Neural crest cell (in vitro differentiated cells): ENCODE measurements at places on chromosomes 6 and 20.

GRCh38 chr6:67558985-67559384 lies 1076.1 kb upstream of the ADGRB3 start:
- no peak for DNase-seq

- no peak for DNase-seq
These were observed 389.9 kb downstream of the HTR1B start for GRCh38 chr6:77073410-77073760.

DNA sequence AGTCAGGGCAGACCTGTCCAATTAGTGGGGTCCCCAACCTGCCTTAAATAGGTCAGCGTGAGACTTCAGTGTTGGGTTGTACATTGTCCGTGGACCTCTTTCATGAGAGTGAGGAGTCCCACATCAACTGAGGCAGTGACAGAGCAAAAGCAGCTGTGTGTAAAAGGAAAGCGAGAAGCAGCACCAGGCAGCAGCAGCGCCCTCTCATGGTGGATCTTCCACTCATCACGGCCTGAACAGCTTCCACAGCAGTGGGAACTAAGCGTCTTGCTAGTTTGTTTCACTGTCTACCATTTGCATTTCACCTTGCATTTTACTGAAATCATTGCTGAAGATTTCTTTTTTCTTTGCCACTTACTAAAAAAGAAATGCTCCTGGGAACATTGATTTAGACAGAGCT lies 333.8 kb downstream of the PKHD1 start:
- DNase-seq, result peak; percentile 45

GRCh38 chr20:5657190-5657875 lies 92.9 kb upstream of the SHLD1 start:
- no peak for DNase-seq
